Body of pancreas (tissue), 4 donors: ENCODE measurements at places on chromosomes 1 and 21.

DNA sequence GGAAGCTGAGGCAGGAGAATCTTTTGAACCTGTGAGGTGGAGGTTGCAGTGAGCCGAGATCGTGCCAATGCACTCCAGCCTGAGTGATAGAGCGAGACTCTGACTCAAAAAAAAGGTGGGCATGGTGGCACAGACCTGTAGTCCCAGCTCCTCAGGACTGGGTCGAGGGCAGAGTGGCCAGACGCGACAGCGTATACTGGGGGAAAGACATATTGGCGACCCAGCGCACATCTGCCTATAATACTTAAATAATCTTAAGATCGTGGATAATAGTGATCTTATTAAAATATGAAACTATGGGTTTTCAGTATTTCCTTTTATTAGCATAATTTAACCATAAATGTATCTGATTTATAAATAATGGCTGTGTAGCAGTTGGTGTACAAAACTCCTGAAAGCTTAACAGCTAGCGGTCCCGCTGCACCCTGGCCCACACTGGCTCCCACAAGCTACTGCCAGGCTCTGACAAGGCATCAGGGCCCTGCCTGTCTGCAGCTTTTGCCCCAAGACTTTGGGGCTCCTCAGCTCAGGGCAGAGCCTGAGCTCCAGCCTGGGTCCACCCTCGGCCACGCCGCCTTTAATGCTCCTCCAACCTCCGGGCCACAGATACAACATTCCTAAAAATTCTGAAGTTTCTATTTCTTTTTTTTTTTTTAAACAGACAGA, 2.7 kb upstream of the AURKAIP1 start:
- H3K36me3 ChIP-seq = no peaks in the 10 kb centered on the region
- H3K27ac ChIP-seq = no peak overlapping the region
- peaks cover 24% of the 10 kb centered on the region for H3K4me1 ChIP-seq
- no peak for DNase-seq
- no peak overlapping the region for H3K4me3 ChIP-seq

DNA sequence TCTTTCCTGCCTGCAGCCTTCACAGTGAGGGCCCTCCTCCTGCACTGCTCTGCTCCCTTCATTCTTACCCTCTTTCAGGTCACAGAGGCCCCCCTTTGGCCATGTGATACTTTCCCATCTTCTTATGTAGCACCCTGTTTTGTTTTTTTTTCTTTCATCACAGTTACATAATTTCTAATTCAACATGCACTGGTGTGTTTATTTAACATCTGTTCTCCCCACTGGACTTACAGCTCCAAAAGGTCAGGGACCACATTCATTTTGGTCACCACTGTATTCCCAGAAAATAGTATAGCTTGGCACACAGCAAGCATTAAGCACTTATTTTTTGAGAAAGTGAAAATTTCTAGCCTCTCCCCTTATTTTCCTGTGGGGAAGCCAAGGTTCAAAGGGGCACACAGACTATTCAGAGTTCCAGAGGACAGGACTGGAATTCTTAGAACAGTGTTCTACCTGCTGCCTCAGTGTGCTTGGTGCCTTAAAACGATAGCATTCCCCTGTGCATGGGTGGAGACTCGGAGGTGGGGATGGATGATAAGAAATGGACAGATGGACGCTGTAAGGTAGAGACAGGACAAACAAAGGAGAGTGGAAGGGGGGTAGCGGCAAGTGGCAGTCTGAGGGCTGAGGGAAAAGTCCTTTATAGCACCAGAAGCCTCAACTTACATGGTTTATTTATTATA, 5.3 kb downstream of the DENND2D start:
- no peaks in the 10 kb centered on the region for H3K36me3 ChIP-seq
- no peaks in the 10 kb centered on the region for H3K27me3 ChIP-seq
- H3K27ac ChIP-seq = no peak overlapping the region

DNA sequence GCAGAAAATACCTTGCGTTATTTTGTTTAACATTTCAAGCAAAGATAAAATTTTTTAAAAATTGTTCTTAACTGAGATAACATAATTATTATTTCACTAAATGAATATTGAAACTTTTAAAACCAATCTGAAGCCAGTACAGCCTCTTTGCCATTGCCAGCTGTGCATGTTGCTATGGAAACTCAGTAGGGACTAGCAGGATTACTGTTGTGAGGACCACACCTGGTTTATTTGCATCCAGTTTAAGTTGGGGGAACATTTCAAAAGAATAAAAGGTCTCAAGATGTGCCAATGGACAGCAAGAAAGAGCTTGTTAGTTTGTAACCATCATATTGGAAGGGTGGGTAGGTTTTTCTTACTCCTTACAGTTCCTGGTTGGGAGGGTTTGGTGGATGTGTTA, 80.7 kb downstream of the POU2F1 start:
- H3K4me1 ChIP-seq = peaks cover 24% of the 10 kb centered on the region
- H3K27me3 ChIP-seq = no peaks in the 10 kb centered on the region
- no peaks in the 10 kb centered on the region for H3K36me3 ChIP-seq
- no peak for DNase-seq
- no peak overlapping the region for H3K4me3 ChIP-seq

DNA sequence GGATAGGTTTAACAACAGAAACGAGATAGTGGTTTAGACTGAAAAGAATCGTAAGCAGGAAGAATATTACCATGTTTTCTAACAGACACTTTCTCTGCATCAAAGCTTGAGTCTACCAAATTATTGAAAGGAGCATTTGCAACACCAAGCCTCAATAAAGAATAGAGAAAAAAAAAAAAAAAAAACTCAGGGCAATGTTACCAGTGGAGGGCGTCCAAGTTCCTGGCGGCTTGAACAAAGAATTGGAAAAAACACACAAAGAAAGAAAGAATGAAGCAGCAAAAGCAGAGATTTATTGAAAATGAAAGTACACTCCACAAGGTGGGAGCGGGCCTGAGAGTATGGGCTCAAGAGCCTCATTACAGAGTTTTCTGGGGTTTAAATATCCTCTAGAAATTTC, 686.5 kb upstream of the ADGRL2 start:
- H3K27me3 ChIP-seq = no peaks in the 10 kb centered on the region
- H3K27ac ChIP-seq = no peak overlapping the region

DNA sequence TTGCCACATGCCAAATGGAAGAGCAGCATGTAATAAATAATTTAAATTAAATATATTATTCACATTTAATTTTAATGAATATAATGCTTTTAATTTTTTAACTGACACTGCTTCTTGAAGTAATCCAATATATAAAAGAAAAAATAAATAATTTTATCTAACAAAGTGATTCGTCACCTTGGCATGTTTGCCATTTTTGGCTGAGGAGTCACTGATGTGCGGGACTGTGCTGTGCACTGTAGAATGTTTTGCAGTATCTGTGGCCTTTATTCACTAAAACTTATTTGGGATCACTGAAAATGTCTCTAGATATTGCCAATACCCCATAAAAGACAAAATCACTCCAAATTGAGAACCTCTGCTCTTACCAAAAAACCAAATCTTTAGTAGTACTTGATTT, 807.8 kb downstream of the BRINP3 start:
- no peaks in the 10 kb centered on the region for H3K27me3 ChIP-seq
- no peak overlapping the region for H3K4me3 ChIP-seq
- no peaks in the 10 kb centered on the region for H3K36me3 ChIP-seq
- DNase-seq = no peak

GRCh38 chr1:19443326-19443725, 42.0 kb downstream of the CAPZB start:
- no peak overlapping the region for H3K27ac ChIP-seq
- H3K27me3 ChIP-seq = no peaks in the 10 kb centered on the region
- H3K36me3 ChIP-seq = no peaks in the 10 kb centered on the region
- peaks cover 33% of the 10 kb centered on the region for H3K4me1 ChIP-seq

DNA sequence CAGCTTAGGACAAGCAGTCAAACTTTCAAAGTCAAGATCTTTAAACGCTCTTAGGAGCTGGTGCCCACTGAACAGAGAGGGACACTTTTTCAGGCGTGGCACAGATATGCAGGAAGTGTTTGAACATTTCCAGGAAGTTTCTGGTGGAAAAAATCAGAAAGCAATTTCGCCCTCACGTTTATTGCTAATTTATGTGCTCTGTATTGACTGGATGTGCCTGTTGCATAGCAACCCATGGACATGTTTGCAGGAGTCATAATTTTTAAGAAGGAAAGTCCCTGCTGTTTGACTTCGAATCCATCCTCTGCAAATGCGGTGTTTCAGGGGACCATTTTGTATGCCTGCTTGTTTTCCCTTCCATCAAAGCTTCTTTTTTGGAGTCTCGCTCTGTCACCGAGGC, 239.9 kb upstream of the IRF2BP2 start:
- H3K27ac ChIP-seq = no peak overlapping the region
- peaks cover 12% of the 10 kb centered on the region for H3K4me1 ChIP-seq
- H3K27me3 ChIP-seq = no peaks in the 10 kb centered on the region
- DNase-seq = no peak
- H3K4me3 ChIP-seq = no peak overlapping the region
- H3K36me3 ChIP-seq = no peaks in the 10 kb centered on the region

GRCh38 chr1:149846593-149847466, 52.5 kb upstream of the BOLA1 start:
- H3K4me3 ChIP-seq = no peak overlapping the region
- DNase-seq = no peak
- peaks cover 48% of the 10 kb centered on the region for H3K4me1 ChIP-seq
- no peak overlapping the region for H3K27ac ChIP-seq

DNA sequence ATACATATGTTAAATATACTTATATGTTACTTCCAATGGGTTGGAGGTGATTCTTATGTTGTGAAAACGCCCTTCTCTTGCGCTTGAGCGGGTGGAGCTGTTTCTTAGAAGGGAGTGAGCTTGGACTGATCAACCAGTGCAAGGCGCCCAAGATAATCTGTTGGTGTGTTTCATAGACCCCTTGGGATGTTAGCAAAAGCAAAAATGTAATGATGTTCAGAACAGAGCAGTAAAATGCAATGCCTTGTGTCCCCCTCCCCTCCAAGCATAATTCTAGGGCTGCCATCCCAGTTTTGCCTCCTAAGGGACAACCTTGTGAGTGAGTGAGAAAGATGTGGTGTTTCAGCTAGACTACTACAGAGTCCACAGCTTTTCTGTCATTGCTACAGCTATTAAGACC, 6.2 kb upstream of the CD34 start:
- H3K27ac ChIP-seq = no peak overlapping the region
- H3K27me3 ChIP-seq = no peaks in the 10 kb centered on the region
- no peak for DNase-seq
- H3K4me1 ChIP-seq = no peaks in the 10 kb centered on the region
- H3K36me3 ChIP-seq = no peaks in the 10 kb centered on the region
- no peak overlapping the region for H3K4me3 ChIP-seq

DNA sequence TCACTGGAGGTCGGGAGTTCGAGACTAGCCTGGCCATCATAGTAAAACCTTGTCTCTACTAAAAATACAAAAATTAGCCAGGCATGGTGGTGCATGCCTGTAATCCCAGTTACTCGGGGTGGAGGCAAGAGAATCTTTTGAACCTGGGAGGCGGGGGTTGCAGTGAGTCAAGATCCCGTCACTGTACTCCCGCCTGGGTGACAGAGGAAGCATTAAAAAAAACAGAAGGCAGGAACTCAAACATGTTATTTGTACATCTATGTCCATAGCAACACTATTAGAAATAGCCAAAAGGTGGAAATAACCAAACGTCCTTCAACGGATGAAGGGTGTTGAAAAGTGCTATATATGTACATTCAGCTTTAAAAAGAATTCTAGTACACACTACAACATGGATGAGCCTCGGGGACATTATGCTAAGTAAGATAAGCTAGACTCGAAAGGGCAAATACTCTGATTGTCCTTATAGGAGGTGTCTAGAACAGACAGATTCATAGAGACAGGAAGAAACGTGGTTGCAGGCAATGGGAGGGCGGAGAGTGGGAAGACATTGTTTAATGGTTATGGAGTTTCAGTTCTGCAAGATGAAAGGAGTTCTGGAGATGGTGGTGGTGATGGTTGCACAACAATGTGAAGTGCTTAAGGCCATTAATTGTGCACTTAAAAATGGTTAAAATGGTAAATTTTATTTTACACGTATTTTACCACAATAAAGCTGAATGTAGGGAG, 19.2 kb downstream of the NLRP3 start:
- no peaks in the 10 kb centered on the region for H3K36me3 ChIP-seq
- DNase-seq = no peak
- H3K4me1 ChIP-seq = no peaks in the 10 kb centered on the region
